ENCODE measurements at places on chromosomes 6 and 20.

- DNase-seq: no peak
Observed at GRCh38 chr20:13331536-13331935, 110.5 kb downstream of the ISM1 start.

GRCh38 chr6:80433010-80433672 is 326.7 kb downstream of the BCKDHB start:
- DNase-seq: no peak

GRCh38 chr6:31874836-31875572 is 3.8 kb downstream of the SLC44A4 start:
- no peak for DNase-seq

- no peak for DNase-seq
Observed at GRCh38 chr6:36082318-36082717, 48.0 kb upstream of the MAPK13 start.

DNA sequence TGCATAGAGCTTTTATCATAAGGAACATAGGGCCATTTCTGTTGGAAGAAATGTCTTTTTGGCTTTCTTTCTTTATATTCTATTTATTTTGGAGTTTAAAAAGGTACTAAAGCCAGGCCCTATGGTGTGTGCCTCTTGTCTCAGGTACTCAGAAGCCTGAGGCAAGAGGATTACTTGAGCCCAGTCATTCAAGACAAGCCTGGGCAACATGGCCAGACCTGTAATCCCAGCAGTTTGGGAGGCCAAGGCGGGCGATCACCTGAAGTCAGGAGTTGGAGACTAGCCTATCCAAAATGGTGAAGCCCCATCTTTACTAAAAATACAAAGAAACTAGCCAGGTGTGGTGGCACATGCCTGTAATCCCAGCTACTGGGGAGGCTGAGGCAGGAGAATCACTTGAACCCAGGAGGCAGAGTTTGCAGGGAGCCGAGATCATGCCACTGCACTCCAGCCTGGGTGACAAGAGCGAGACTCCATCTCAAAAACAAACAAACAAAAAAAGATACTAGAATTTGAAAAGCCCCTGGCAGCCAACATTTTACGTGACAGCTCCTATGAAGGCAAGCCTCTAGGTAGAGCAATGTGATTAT is 80.0 kb downstream of the CBFA2T2 start:
- no peak for DNase-seq

DNA sequence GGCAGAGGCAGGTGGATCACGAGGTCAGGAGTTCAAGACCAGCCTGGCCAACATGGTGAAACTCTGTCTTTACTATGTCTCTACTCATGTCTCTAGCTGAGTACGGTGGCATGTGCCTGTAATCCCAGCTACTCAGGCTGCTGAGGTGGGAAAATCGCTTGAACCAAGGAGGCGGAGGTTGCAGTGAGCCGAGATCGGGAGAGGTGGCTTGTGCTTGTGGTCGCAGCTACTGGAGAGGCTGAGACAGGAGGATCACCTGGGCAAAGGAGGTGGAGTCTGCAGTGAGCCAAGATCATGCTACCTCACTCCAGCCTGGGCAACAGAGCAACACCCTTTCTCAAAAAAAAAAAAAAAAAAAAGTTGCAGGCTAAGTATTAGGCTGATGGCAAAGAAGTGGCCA is 8.0 kb upstream of the WTAP start:
- DNase-seq: no peak

GRCh38 chr20:7274870-7275269 is 507.4 kb downstream of the BMP2 start:
- no peak for DNase-seq

- DNase-seq: no peak
Observed at GRCh38 chr6:159953091-159953601, 15.7 kb upstream of the IGF2R start.

- DNase-seq: no peak
Observed at GRCh38 chr6:147207351-147207750, 3.1 kb downstream of the STXBP5 start.

DNA sequence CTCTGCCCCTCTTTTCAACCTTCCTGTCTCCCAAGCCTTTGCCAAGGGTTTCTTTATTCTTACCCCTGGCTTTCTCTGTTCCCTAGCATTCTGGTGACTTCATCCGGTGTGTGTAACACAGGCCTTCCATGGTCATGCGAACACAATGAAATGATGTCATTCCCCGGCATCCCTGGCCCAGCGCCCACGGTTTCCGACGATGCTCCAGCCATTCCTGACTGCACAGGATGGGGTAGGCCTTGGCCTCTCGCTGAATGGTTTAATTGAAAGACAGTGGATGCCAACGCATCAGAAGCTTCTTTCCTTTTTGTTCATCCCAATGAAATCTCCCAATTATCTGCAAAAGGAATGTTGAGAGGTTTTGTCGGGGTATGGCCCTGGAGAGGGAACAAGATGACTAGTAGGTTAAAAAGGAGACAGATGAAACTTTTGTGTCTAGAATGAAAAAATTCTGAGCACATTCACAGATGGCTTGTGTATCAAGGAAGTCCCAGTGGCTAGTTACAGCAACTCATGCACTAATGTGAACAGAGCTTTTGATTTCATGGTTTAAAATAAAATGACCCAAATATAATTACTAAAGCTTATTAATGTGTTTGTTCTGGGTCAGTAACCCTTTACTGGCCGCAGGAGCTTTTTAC is 655.0 kb downstream of the QKI start:
- no peak for DNase-seq

Measured in naive B cell (primary cell).